HFF-Myc (cell line): ENCODE measurements at places on chromosomes 4 and X.

DNA sequence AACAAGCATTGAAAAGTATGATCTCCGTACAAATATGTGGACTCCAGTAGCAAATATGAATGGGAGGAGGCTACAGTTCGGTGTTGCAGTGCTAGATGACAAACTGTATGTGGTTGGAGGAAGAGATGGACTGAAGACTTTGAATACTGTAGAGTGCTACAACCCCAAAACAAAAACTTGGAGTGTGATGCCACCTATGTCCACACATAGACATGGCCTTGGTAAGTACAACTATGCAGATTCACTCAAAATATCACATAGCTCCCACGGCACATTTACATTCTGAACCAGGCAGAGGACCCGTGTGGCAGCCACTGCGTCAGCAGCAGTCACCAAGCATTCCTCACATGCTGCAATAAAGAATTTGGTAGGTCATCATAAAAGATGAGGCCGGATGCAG lies 41.3 kb downstream of the KLHL5 start:
- DNase-seq, result no peak

- DNase-seq, result no peak
These were observed 71.4 kb downstream of the RTL5 start for GRCh38 chrX:72060196-72060920.

- no peak for DNase-seq
These were observed 38.9 kb downstream of the IGFBP7 start for GRCh38 chr4:57071326-57071725.

- DNase-seq, result no peak
These were observed 603.8 kb downstream of the RAPGEF2 start for GRCh38 chr4:159706704-159707103.

GRCh38 chr4:8675383-8675782 lies 82.8 kb downstream of the CPZ start:
- DNase-seq, result no peak

- no peak for DNase-seq
These were observed 22.9 kb upstream of the CPE start for GRCh38 chr4:165355900-165356300.

DNA sequence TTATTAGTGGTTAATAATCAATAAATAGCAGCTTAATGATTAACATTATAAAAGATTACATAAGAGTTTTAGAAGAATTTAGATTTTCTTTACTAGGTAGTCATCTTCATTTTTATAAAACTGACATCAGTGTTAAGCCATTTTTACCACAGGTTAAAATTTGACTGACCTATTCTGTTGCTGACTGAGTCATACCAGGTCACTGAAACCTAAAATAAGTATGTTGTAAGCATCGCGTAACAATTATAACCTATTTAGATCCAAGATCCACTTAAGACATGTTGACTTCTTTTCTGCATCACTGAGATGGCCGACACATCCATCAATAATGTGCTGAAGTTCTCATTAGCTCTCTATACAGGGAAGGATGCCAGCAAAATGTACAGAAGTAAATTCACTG lies 36.7 kb downstream of the ARX start:
- no peak for DNase-seq

DNA sequence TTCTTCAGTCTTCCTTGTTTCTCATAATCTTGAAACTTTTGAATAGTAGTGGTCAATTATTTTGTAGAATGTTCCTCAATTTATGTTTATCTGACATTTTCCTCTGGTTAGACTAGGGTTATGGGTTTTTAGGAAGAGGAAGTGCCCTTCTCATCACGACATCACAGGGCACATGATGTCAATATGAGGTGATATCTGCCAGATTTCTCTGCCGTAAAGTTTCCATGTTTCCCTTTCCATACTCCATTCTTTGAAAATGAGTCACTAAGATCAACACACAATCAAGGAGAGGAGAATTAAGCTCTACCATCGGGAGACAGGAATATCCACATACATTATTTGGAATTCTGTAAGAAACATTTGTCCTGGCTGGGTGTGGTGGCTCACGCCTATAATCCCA lies 28.4 kb downstream of the RP2 start:
- peak; percentile 20 for DNase-seq

DNA sequence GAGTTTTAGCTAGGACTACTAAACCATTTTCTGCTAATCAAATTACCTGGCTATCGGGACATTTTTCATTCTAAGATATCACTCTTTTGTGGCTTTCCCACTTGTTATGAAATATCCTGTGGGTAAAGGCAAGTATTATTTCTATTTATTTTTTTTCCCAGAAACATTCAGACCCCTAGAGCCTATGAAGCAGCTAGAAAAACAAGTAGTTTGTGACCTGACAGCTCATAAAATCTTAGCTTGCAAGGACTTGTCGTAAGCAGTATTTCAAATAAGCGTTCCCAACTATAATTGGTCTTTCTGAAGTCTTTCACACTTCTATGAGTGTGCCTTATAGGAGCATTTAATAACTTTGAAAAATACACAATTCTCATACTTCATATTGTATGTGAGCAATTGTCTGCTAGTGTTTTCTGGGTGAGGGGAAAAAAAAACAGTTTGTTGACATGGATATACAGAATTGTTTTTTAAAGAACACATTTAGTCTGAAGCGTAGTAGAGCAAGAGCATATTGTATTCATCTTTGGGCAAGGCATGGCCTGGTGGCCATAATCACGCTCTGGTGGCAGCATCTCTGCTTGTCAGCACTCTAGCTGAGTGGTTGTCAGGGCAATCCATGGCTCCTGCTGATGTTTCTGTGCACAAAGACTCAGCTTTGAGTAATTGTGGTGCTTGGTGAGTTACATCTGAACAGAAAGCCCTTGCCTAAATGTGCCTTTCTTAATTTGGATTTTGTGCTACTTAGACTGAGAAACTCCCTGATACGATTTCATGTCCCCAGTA lies 2.6 kb downstream of the MCUB start:
- DNase-seq, result no peak

GRCh38 chrX:97290199-97290598 lies 406.5 kb downstream of the RPA4 start:
- no peak for DNase-seq

DNA sequence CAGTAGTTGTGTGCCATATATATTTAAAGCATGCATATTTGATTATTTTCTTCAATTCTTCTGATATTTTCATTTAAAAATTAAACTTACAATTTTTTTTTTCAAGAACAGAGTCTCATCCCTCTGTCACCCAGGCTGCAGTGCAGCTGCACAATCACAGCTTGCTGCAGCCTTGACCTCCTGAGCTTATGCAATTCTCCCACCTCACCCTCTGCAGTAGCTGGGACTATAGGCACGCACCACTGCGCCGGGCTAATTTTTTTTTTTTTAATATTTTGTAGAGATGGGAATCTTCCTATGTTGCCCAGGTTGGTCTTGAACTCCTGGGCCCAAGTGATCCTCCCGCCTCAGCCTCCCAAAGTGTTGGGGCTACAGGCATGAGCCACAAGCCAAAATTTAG lies 5.8 kb upstream of the DCLK2 start:
- DNase-seq, result no peak

- DNase-seq, result no peak
These were observed 589.5 kb downstream of the CENPC start for GRCh38 chr4:66955784-66956183.

DNA sequence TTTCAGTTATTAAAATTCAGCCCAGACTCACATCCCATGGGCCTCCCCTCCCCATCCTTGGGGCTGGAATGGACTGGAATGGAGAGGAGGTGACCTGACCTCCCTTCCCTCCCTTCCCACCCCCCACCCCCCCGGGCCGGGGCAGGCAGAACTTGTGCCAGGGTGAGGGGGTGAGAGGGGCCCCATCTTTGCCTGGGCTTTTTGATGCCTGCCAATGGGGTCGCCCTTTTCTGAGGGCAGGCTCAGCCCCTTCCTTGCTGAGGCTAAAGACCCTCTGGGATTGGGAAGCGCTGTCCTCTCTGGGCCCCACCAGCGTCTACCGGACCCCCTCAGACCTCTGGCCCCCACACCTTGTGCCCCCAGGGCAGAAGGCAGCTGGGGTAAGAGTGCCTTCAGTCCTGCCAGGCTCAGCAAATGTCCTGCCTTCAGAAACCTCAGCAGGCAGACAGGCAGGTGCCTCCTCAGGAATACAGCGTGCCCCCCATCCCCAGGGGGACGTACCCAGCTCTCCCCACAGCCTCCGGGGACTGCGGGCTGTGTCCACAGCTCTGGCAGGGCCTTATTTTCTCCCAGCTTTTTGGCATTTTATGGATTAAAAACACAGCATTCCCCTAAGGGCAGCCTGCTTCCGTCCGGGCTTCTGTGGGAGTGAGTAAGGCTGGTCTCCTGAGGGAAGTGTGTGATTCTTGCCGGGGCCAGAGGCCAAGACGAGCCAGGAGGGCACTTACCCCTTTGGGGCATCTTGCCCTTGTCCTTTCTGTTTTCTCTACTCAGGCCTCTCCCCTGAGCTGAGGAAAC lies 12.6 kb upstream of the CCNQ start:
- no peak for DNase-seq

- no peak for DNase-seq
These were observed 56.9 kb upstream of the GPRIN3 start for GRCh38 chr4:89364541-89364940.
